Fibroblast of skin of right quadriceps (primary cell): ENCODE measurements at places on chromosomes 7 and 10.

- DNase-seq, result no peak
Observed at GRCh38 chr7:73971704-73972341, 56.1 kb upstream of the ELN start.

- DNase-seq, result peak; percentile 21
Observed at GRCh38 chr7:109003742-109004141, 434.1 kb downstream of the DNAJB9 start.

GRCh38 chr7:54869523-54869922 is 110.5 kb upstream of the SEC61G start:
- DNase-seq, result no peak

DNA sequence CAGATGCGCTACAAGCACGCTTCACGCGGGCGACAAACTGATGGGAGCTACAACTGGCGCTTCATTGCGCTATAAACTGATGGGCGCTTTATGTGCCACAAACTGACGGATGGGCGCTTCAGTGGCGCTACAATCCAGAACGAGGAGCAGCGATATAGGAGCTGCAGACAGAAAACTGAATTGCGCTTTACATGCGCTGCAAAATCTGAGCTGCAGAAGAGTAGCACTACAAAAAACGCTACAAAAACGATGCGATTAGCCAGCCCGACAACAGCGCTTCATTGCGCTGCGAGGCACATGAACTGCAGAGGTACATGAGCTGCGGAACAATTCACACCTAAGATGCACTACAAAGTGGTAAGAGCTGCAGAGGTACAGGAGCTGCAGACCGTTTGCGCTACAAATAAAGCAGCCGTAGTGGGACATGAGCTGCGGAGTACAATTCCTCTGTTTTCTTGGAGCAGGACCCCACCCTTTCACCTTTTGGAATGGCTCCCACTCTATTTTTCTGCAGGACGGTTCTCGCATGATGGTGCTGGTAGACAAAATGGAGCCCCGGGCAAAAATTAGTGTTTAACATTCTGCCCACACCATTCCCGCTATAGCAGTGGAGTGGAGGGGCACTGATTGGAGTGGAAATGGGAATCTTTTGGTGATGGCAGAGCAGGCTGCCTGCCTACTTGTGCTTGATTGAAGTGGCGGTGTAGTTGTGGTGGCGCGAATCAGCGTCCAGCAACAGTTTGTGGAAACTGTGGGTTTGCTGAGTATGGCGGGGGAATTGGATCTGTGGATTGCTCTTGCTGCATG is 1.2 kb upstream of the SGCE start:
- DNase-seq, result peak; percentile 38

- peak; percentile 78 for DNase-seq
Observed at GRCh38 chr10:110207011-110207804, at the start of gene MXI1. TSS of gene MXI1 (plus strand) at chr10:110207605. CDS start at chr10:110207809, 204 bp downstream.

GRCh38 chr7:92750447-92750839 is 85.9 kb downstream of the CDK6 start:
- no peak for DNase-seq
